WTC11 (cell line): ENCODE measurements at places on chromosomes 13 and 19.

DNA sequence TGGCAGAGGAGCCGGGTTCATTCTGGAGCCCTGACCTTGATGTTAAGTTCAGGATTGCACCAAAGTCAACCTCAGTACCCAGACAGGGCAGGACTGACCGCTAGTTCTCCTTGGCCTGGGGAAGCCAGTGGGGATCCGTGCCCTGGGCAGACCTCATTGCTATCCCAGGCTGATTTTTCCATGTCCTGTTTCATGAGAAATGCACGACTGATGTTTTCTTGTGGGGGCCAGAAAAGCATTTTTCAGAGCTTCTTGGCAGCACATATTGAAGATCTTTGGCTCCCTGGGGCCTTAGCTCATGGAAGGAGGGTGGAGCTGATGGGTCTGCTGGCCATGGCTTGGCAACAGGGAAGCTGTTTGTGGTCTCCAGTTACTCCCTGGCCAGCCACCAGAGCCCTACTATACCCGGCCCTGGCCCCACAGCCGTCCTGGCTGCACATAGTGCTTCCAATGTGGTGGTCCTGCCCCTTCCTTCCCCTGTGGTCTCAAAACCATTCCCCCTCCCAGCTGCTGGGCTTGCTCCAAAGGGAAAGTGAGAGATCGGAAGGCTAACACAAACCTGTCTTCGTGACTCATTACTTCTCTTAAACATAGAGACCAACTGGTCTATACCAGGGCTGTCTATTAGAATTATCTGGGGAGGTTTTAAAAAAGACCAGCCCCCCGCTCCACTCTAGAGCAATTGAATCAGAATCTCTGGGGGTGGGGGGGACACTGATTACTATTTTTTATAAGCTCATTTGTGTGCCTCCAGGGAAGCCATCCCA, 11.2 kb downstream of the IL17D start:
- peaks cover 16% of the 10 kb centered on the region for H3K27me3 ChIP-seq
- no peak overlapping the region for H3K27ac ChIP-seq
- peaks cover 31% of the 10 kb centered on the region for H3K4me1 ChIP-seq
- no peak for DNase-seq
- no peak overlapping the region for H3K4me3 ChIP-seq

GRCh38 chr19:7783991-7784423, 21.0 kb downstream of the CLEC4M start:
- H3K4me1 ChIP-seq, result peaks cover 5% of the 10 kb centered on the region
- peaks cover 61% of the 10 kb centered on the region for H3K27me3 ChIP-seq
- H3K4me3 ChIP-seq, result no peak overlapping the region
- H3K27ac ChIP-seq, result no peak overlapping the region
- no peak for DNase-seq

DNA sequence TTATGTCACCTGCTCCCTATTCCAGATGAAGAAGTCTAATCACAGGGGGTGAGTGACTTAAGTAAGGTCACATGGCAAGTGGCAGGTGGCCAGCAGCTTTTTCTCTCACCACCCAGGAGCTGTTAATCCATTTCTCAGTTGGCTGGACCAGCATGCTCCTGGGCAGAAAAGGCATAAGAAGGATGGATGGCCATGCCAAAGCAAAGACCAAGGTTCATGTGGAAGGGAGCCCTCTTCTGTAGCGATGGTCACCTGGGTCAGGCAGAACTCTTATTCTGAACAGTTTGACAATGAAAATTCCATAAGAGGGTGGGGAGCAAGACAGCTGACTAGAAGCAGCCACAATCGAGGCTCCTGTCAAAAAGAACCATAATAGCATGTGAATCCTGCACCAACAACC, 538.1 kb downstream of the SUCLA2 start:
- H3K36me3 ChIP-seq, result peaks cover 4% of the 10 kb centered on the region
- H3K4me3 ChIP-seq, result no peak overlapping the region
- DNase-seq, result no peak
- H3K4me1 ChIP-seq, result peaks cover 20% of the 10 kb centered on the region
- no peaks in the 10 kb centered on the region for H3K27me3 ChIP-seq
- no peak overlapping the region for H3K27ac ChIP-seq

DNA sequence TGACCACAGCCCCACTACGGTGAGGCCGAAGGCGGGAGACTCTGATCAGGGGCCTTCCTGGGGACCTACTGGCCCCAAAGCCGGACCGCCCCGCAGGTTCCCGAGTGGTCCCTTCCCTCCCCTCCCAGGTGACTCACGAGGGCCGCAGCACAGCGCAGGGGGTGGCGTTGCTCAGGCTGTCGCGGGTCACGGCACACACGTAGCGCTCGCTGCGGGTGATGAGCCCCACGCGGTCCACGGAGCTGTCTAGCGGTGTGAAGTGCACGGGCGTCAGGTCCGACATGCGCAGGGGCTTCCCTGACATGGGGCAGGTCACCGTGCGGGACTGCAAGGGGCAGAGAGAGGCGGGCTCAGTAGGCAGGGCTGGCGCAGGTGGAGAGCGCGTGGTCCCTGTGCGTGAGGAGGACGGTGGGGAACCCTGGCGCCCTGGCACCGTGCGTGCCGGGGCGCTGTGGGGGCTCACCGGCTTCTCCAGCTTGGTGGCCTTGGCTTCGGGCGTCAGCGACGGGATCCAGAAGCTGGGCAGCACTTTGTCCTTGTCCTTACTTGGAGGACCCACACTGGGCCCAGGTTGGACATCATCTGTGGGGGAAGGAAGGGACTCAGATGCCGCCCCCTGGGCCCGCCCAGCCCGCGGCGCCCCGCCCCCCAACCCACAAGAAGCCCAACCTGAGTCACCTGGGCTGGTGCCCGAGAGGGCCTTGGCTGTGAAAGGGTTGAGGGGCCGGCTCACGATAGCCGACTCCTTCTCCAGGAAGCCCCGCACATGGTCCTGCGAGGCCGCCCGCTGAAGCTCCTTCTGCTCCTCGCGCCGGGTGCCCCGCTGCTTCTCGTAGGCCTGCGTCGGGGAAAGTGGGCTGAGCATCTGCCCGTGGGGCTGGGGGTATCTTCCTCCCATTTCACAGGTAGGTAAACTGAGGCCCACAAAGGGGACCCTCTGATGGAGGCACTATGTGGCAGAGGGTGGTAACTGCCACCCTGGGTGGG, 23.7 kb downstream of the NOSIP start:
- peak overlapping the region; percentile 70; the same call in 1 of the 2 replicates for H3K27ac ChIP-seq
- H3K27me3 ChIP-seq, result no peaks in the 10 kb centered on the region
- peaks cover 24% of the 10 kb centered on the region for H3K4me1 ChIP-seq
- DNase-seq, result peak; percentile 82
- peaks cover 28% of the 10 kb centered on the region for H3K36me3 ChIP-seq

- peaks cover 15% of the 10 kb centered on the region; the same call in 1 of the 2 replicates for H3K36me3 ChIP-seq
- no peak for DNase-seq
- H3K4me3 ChIP-seq, result no peak overlapping the region
- peaks cover 15% of the 10 kb centered on the region for H3K27me3 ChIP-seq
- no peak overlapping the region for H3K27ac ChIP-seq
These were observed 4.5 kb downstream of the MZF1 start for GRCh38 chr19:58568453-58569130.

- H3K27me3 ChIP-seq, result no peaks in the 10 kb centered on the region
- no peak overlapping the region for H3K4me3 ChIP-seq
- no peak overlapping the region for H3K27ac ChIP-seq
- H3K36me3 ChIP-seq, result no peaks in the 10 kb centered on the region
These were observed 190.1 kb upstream of the KLF12 start for GRCh38 chr13:74324338-74324737.
